Pancreas (tissue), 10 donors: ENCODE measurements at places on chromosomes 6 and 20.

DNA sequence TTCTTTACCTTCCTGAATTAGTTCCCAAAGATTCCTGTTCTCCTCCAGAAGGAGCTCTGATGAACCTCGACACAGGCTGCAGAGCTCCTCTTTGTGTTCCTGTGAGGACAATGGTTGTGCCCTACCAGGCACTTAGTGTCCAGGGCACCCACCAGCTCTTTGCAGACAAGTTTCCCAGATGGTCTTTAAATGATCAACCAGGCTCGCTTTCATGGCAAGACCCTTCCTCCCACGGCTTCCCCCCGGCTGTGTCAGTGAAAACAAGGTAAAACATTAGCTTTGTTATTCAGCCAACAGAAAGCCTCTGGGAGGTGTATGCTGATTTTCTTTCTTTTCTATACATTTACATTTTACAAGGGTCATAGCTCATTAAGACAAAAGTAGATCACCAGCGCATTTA, 32.3 kb upstream of the CNKSR3 start:
- DNase-seq, result no peak

- no peak for DNase-seq
Observed at GRCh38 chr6:102571236-102571908, 1177.9 kb downstream of the GRIK2 start.

DNA sequence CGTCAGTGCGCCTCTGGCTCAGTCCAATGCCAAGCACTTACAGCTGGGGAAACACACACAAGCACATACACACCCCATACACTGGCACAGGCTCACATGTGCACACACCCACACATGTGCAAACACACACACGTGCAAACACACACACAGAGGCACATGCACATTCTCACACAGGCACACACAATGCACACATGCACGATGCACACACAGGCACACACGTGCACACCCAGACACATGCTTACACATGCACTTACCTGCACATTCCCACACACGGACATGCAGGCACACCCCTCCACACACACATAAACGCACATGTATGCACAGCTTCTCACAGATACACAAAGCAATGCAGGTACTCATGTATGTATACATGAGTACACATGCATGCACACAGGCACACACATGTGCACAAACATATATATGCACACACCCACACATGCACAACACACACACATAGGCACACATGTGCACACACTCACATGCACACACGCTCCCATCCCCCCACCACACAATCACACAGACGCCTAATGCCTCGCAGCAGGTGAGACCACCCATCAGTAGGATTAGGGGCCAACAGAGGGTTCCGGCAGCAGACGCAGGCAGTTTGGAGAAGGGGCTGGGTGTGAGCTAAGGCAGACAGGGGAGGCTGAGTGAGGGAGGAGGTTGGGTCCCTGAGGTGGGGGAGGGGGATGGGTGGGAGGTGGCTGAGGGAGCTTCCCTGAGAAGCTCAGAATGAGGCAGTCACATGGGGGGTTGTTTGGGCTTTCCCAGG, 71.2 kb upstream of the SLCO4A1 start:
- no peak for DNase-seq

DNA sequence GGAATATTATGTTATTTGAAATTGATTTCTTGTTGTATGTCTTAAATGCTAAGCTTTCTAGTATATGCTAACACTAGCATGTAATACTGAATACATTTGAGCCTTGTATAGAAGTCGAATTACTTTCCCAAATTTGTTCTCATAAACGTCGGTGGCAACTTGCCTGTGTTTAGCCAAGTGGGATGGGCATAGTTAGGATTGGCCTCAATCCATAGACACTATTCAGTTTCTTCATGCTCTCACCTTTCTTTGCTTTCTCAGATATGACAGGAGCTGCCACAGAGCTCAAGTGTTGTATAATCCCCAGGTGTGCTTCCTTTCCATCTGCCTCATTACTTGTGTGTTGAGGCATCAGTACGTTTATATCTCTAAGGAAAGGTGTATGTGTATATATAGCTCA, 19.3 kb downstream of the ZNF334 start:
- no peak for DNase-seq

DNA sequence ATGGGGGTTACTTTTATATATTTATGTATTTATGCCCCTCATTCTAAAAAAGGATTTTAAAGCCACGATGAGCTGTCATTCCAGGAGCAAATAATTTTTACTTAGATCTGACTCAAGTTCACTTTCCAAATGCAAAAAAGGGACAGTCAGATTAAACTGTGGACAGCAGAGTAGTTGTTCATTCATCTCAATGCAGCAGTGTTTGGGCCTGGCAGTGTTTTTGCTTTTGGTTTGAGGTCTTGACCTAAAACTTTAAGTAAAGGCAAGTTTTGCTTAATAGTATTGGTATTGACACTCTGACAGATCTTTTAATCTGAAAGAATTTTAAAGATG, 13.9 kb downstream of the JARID2 start:
- DNase-seq, result no peak

DNA sequence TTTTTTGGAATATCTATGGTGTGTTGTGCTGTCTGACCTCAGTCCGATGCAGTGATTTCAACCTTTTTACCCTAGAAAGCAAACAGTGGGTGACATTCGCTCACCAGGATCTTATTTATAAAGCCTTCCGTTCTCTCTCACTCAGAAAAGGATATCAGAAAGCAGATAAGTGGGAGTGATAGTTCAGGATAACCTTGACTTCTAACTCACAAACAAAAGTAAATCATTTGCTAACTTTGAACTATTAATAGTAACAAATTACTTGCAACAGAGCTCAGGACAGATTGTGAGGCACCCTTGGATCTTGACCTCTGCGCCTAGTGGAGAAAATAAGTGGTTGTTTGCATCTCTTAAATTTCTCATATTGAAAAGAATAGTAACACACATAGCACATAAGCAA, 637.1 kb upstream of the CITED2 start:
- DNase-seq, result no peak

GRCh38 chr6:19837511-19838441, 606 bp downstream of the ID4 start:
- DNase-seq, result peak; percentile 37

DNA sequence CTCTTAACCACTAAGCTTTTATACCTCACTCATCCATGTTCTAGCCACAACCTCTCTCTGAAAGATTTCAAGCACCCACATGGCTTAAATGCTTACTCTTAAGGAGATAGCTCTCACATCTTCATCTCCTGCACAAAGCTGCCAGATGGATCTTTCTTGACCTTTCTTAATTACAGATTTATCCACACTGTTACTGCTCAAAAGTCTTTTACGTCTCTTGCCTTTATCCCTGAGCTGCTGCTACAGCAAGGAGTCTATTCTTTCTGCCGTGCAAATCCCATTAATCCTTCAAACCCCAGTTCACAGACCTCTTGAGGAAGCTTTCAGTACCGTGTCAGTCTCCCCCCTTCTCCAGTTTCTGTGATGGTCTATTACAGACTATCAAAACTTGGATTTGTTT, 54.6 kb downstream of the B4GALT5 start:
- no peak for DNase-seq

- DNase-seq, result no peak
Observed at GRCh38 chr20:14406495-14406894, 69.1 kb upstream of the FLRT3 start.

DNA sequence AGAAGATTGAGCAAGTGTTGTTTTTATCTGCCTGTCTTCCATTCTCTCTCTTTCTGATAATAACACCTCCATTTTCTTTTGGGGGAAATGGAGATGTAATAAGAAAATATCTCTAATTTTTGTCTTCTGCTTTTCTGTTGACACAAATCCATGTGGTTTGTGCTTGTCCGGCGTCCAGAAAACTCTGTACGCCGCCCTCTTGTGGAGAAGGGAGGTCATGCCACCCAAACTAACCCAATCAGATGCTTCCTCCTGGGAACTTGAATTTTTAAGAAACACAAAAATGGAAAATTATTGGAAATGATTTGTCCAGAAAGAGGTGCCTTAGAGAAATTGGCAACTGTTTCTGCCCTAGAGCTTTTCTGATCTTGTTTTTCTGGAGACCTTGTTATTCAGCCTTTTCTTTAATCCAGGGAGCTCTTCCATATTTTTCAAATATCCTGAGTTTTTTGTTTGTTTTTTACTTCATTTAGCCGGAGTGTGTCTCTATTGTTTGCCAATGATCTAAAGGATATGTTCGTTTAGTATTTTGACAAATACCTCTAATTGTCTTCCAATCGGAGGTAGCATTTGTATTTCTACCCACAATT, 17.8 kb upstream of the FNDC1 start:
- DNase-seq, result peak; percentile 56

DNA sequence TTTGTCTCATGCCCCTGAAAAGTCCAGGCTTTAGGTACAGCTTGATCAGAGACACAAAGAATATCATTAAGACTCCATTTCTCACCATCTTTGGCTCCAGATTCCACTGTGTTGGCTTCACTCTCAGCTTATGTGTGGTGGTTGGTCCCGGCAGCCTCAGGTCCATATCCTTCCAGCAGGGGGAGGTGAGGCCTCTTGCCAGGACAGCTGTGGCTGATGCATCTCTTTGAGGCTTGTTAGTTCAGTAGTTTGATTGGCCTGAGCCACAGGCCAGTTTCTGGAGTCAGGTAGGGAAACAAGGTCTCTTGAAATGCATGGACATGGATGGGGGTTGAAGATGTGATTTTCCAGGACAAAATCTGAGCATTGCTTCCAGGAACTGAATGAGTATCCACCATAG, 62.4 kb downstream of the JAG1 start:
- DNase-seq, result peak; percentile 42

DNA sequence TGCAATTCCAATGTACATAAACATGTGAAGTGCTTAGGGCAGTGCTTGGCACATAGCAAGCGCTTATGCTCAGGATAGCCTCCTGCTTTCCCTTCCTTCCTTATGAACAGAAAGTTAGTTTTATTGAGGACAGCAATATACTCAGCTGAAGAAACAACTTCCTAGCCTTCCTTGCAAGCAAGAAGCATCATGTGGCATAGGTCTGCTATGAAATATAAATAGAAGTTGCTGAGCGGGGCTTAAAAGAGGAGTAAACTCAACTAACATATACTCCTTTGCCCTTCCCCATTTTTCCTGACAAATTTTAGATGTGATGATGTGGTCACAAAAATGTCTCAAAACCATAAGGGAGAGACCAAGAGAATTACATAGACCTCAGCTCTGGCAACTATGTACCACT, 98.9 kb downstream of the KIF16B start:
- no peak for DNase-seq

DNA sequence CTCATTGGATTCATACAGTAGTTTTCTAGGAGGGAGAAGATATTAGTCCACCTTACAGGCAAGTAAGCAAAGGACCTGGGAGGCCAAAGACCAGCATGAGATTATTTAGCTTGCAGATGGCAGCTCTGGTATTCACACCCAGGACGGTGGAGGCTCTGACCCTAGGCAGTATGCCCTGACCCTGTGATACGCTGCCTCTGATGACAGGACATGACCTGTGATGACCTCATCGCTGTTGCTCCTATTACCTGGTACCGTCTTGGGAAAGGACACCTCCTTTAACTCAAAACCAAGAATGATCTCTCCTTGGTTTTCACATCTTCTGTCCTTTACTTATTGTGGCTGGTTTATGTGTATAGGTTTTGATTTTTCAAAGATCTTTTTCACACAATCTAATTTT, 298.6 kb downstream of the CLIC5 start:
- no peak for DNase-seq

DNA sequence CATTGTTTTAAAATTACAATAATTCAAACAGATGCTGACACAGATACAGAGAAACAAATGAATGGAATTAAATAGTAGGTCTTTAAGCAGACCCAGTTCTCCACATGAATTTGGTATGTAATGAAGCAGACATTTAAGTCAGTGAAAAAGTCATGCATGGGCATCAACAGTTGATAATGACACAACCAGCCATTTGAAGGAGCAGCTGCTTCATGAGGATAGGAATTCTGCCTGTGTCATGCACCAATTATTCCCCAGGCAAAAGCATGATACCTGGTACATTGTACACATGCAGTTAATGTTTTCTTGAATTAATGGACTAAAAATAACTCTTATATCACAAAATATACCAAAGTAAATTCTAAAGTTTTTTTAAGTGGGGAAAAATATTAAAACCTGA, 11.2 kb upstream of the HEY2 start:
- no peak for DNase-seq

DNA sequence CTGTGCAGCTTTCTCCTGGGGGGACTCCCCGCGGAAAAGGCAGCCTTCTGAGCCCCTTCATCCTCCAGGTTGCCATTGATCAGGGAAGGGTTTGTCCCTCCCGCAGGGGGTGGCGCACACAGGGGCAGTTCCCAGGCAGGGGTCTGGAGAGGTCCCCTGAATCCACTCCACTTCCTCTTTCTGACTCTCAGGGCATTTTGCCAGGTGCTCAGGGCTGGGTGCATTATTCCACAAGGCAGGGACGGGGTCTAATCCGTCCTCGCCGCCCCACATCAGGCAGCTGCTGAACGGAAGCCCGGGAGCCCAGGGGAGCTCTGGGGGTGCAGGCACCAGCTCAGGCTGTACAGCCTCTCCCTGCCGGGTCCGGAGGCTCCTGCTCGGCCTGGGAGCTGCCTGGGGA, 180.9 kb downstream of the TTLL2 start:
- DNase-seq, result no peak

- DNase-seq, result no peak
Observed at GRCh38 chr20:7248281-7249201, 481.1 kb downstream of the BMP2 start.

DNA sequence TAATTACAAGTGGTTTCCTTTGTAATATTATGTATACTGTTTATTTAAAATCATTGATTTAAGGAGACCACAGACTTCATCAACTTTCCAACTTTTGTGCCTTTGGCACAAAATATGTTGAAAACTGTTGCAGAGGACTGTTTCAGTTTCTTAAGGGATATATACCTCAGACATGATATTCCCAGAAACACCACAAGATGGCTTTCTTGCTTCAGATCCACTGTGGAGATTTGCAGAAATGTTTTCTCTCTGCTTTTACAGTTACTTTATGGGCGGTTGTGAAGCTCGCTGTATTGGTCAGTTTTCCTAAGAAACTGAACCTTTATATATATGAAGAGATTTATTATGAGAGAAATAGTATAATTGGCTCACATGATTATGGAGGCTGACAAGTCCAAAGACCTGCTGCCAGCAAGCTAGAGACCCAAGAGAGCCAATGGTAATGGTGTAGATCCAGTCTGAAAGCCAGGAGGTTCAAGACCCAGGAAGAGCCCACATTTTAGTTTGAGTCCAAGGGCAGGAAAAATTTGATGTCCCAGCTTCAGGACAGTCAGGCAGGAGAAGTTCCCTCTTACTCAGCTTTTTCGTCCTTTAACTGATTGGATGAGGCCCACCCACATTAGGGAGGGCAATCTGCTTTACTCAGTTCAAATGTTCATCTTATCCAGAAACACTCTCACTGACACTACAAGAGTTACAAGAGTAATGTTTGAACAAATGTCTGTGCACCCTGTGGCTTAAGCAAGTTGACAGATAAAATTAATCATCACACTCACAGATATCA, 12.8 kb downstream of the ME1 start:
- no peak for DNase-seq

- DNase-seq, result no peak
Observed at GRCh38 chr20:31838646-31839292, 6.6 kb downstream of the FOXS1 start.

- DNase-seq, result no peak
Observed at GRCh38 chr6:119350202-119350951, 816 bp upstream of the MAN1A1 start.
